COR-L47 (cell line): ENCODE measurements at places on chromosomes 1 and 21.

- no peak for DNase-seq
Measured at GRCh38 chr1:71618766-71619530, 538.1 kb upstream of the ZRANB2 start.

DNA sequence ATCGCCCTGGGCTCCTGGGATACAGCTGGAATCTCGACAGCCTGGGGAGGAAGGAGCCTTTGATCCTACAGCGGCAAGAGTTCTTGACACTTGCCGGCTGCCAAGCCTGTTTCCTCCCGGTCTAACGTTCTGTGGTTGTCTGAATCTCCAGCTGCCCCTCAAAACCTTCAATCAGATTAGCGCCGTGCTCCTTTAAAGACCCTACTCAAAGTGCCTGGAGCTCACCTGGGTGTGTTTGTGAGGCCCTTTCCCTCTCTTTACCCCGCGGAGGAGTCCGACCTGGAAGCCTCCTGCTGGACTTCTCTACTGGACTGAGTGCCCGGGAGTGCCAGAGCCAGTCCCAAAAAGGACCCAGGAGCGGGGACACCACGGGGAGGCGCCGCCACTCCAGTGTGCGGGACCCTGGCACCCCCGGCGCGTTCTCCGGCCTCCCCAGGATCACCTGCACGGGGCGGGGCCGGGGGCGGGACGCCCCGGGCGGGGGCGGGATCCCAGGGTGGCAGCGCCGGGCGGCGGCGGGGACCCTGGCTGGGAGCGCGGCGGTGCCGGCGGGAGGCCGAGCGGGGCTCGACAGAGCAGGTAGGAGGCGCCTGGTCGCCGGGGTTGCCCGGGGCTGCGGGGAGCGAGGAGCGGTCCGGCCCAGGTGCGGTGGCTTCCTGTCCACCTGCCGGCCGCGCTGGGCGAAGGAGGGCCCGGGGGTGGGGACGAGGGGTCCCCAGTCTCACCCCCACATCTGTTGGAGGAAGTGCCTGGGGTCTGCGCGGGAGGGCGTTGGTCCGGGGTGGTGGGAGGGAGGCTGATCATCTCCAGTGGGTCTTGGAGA is at the start of gene NCMAP:
Gene NCMAP, plus strand, starts transcription at position 497 of the 823 bp plus-strand sequence. CDS start 39,344 bp downstream, outside the sequence.
- DNase-seq, result no peak

- no peak for DNase-seq
Measured at GRCh38 chr1:44645476-44646244, 28.6 kb downstream of the TMEM53 start.

DNA sequence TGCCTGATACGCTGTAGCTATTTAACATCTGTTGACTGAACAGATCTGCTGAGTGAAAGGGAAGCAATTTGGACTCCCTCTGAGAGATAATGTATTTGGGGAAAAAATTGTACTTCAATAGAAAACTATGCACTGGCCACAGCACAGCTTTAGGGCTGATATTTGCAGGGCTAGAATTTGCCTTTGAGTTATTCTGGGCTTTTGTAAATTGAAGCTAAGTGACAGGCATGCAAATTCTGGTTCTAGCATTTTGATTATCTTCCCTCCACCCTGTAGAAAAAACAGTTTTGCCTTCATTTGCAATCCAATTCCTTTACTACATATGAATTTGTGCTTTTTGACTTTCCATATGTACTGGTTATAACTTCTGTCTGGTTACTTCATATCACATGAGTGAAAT is 7.9 kb downstream of the KYAT3 start:
- no peak for DNase-seq

DNA sequence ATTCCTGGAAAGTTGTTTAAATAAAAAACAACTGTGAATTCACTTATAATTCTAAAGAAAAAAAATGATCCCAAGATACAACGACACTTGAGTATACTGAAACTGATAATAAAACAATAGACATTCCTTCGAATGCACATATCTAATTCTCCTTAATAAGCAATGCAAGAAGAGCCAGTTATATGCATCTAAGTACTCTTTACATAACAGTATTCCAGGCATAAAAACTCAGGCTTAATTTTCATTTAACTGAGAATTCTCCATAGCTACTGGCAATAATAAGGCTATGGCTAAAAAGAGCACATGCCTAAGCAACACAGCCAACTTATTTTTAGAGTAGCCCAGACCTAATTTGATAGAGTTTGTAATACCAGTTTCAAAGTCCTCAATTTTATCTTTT is 31.2 kb downstream of the SASS6 start:
- DNase-seq, result no peak
